H4 (cell line): ENCODE measurements at places on chromosomes 1 and 21.

GRCh38 chr1:246753670-246754535, 29.7 kb downstream of the SCCPDH start:
- DNase-seq = peak; percentile 13

DNA sequence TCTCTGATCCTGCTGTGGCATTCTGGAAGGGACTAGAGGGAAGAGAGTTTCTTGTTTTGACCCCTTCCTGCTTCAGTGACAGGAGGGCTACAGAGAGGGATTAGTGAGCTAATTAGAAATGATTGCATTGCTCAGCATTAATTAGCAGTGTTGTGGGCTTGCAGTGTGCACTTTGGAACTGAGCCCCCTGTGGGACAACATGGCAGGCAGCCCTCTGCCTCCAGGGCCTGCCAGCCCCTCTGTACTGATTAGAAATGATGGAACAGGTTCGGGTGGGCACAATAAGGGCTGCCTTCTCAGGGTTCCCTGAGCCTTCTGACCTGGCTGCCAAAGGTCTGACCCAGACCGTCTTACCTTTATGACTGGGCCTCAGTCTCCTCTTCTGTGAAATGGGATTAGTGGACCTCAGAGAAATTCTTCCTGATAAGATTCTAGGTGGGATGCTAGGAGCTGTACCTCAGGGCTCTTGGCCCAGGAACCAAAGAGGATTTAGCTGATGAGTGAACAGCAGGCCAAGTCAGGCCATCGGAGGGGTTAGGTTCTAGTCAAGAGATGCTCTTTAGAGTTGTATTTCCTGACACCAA, 39.6 kb downstream of the TMEM53 start:
- DNase-seq = no peak

DNA sequence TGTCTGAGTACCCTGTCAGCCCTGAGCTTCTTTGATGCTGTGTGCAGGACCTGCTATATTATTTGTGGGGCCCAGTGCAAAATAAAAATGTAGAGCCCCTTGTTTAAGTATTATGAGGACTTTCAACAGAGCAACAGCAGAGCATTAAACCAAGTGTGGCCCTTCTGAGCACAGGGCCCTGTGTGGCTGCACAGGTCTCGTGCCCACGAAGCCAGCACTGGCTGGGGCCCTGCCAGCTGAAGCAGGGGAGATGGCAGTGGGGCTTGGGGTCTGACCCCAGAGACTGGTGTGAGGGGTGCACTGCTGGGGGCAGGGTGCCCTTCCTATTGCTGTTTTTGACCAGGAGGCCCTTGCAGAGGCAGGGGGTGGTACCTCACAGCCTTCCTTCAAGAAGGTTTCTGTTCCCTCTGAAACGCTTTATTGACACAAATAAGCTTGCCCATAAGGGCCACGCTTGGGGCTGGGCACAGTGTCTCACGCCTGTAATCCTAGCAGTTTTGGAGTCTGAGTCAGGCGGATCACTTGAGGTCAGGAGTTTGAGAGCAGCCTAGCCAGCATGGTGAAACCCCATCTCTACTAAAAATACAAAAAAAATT, 2.2 kb upstream of the SEMA4A start:
- DNase-seq = peak; percentile 46

- DNase-seq = no peak
Observed at GRCh38 chr1:161946071-161946987, 77.3 kb downstream of the OLFML2B start.

DNA sequence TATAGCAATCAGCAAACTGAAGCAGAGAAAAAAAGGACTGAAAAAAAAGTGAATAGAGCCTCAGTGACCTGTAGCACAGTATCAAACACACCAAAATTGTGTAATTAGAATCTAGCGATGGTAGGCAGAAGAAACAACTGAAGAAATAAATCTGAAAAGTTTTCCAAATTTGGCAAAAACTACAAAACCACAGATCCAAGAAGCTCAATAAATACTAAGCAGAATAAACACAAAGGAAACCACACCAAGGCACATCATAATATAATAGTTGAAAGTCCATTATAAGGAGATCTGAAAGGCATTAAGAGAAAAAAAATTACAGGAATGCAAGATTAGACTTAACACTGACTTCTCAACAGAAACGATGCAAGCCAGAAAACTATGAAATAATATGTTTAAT, 7.1 kb upstream of the IL12RB2 start:
- peak; percentile 38 for DNase-seq

DNA sequence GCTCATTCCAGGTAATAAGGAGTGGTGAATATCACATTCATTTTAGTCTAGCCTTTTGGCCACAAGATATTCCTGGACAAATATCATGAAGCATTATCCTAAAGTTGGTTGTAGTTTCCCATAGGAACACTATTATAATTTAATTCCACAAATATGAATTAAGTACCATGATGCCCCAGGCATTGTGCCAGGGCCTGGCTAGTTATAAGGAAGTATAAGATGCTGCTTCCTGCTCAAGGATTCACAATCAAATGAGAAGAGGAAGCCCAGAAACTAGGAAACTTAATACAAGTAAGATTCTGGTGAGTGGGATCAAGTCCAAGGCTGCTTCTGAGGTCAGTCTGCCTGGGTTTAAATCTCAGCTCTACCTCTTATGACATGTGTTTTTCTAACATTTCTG, 30.6 kb upstream of the ZP4 start:
- no peak for DNase-seq
